ENCODE measurements at places on chromosomes 1 and 21. TPM values are rescaled to one million over a fixed set of nuclear protein-coding genes. Genes with fewer than 3 reads are reported as not detected.

GRCh38 chr1:209742409-209743144 is 13.3 kb upstream of the TRAF3IP3 start:
- no peak for DNase-seq
- H3K27me3 ChIP-seq: no peaks in the 10 kb centered on the region
- H3K4me3 ChIP-seq: no peak overlapping the region
- H3K4me1 ChIP-seq: no peaks in the 10 kb centered on the region

GRCh38 chr1:240786880-240787279 is 174.9 kb upstream of the GREM2 start:
- H3K4me3 ChIP-seq: no peak overlapping the region
- H3K36me3 ChIP-seq: no peaks in the 10 kb centered on the region
- H3K27me3 ChIP-seq: no peaks in the 10 kb centered on the region
- no peak for DNase-seq
- H3K27ac ChIP-seq: no peak overlapping the region
- no peaks in the 10 kb centered on the region for H3K4me1 ChIP-seq

DNA sequence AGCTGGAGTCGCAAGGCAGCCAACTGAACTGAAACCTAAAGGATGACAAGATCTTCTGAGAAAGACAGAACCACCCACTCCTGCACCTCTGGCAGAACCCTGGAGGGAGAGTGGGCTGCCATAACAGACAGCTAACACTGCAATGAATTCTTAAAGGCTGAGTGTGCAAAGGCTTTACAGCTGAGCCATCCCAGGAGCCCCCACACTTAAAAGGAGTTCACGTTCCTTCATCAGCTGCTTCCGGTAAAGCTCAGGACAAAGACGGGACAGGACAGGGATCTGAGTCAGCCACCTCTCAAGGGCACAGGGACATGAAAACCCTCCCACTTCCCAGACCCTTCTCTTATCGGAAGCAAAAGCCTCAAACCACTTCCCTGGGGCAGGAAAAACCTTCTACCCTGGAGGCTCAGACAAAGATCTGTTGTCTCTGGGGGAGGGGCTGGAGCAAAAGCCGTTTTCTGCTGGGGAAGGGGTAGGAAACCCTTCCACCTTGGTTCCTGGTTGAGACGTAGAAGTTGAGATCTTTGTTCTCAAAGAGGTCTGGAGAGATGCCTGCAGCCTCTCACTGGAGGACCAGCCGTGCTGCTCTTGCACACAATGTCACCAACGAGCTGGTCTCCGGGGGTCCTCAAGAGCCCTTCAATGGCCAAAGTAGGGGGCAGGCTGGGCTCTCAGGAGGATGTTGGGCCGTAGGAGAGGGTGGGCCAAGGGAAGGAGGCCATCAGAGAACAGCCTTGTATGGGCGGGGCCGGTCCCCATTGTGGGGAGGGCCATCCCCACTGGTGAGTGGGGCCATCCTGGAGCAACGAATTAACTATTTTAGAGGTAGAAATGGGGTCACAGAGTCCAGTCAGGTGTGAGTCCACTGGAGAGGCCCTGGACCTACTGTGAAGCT is 452.4 kb downstream of the PTPRU start:
- DNase-seq: no peak
- no peaks in the 10 kb centered on the region for H3K36me3 ChIP-seq
- H3K27ac ChIP-seq: no peak overlapping the region
- H3K4me3 ChIP-seq: no peak overlapping the region

Gene PIGM
- total RNA-seq: 6.0 TPM

DNA sequence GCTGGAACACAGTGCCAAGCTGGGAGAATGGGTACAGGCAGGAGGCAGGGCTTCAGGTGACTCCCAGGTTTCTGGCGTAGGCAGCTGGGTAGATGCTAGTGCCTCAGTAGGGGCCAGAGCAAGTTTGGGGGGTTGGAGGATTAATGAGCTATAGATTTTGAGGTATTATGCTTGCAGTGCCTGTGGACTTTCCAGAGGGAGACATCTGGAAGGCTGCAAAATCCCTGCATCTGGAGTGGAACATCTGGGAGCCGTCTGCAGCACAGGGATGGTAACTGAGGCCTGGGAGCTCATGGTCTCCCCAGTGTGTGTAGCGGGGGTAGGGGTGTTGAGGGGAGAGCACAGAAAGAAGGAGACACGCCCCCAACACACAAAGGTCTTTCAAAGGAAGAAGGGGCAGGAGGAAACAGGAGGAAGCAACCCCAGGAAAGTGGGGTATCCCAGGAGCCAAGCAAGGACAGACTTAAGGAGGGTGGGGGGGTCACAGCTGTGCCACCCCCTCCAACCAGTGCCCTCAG is 2.2 kb upstream of the PDZK1IP1 start:
- no peak for DNase-seq
- no peak overlapping the region for H3K4me3 ChIP-seq
- no peaks in the 10 kb centered on the region for H3K27me3 ChIP-seq

DNA sequence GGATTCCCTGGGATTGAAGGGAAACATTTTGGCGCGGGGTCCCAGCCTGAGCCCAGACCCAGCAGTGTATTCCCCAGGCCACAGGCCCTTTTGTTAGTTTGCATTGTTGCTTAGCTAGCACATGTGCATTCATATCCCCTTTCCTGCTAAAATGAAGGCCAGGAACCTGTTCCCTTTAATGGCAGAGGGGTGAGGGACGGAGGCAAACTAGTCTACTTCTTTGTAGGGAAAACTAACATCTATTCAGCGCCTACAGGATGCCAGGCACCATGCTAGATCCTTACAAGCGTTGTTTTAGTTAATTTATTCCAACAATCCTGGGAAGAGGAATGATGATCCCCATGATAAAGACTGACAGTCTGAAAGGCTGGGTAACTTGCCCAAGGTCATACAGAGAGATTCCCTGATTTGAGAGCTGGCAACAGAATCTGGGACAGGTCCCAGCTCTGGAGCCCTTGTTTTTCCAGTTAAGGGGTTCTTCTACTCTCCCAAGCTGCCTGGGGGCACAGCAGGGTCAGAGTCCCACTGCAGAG is 595 bp upstream of the E2F2 start:
- no peaks in the 10 kb centered on the region for H3K27me3 ChIP-seq
- H3K4me1 ChIP-seq: peaks cover 69% of the 10 kb centered on the region
- peak; percentile 12 for DNase-seq
- no peaks in the 10 kb centered on the region for H3K36me3 ChIP-seq
- H3K4me3 ChIP-seq: peak overlapping the region; percentile 26

Gene ATP6V1G3
- not detected for total RNA-seq

- DNase-seq: no peak
- peaks cover 60% of the 10 kb centered on the region for H3K4me1 ChIP-seq
Measured at GRCh38 chr1:40712405-40712944, 21.0 kb downstream of the NFYC start.

- H3K27me3 ChIP-seq: no peaks in the 10 kb centered on the region
- H3K4me3 ChIP-seq: no peak overlapping the region
- no peaks in the 10 kb centered on the region for H3K36me3 ChIP-seq
- no peak overlapping the region for H3K27ac ChIP-seq
- H3K4me1 ChIP-seq: peaks cover 8% of the 10 kb centered on the region
- no peak for DNase-seq
Measured at GRCh38 chr1:40848530-40849189, 13.5 kb downstream of the CITED4 start.

DNA sequence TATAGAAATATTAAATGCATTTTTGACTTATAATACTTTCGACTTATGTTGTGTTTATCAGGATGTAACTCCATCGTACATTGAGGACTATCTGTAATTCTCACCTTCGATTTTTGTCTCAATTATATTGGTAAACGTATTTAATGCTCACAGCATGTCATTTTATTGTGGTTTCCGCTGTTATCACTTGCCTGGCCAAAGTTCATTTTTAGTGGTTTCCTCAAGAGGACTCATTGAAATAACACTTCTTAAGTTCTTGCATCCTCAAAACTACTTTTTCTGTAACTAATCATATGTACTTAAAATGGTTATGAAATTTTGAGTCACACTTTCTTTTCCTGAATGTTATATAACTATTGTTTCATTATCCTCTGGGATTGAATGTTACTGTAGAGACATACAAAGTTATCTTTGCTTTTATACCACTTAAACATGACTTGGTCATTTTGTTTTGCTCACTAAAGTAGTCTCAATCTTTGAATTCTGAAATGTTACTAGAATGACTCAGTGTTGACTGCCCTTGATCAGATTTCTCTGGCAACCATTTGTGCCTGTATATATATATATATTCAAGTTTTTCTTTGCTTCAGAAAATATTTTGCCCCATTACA is 289.6 kb upstream of the PROX1 start:
- H3K4me1 ChIP-seq: no peaks in the 10 kb centered on the region
- no peak for DNase-seq
- H3K27me3 ChIP-seq: no peaks in the 10 kb centered on the region
- no peak overlapping the region for H3K27ac ChIP-seq
- H3K36me3 ChIP-seq: no peaks in the 10 kb centered on the region

DNA sequence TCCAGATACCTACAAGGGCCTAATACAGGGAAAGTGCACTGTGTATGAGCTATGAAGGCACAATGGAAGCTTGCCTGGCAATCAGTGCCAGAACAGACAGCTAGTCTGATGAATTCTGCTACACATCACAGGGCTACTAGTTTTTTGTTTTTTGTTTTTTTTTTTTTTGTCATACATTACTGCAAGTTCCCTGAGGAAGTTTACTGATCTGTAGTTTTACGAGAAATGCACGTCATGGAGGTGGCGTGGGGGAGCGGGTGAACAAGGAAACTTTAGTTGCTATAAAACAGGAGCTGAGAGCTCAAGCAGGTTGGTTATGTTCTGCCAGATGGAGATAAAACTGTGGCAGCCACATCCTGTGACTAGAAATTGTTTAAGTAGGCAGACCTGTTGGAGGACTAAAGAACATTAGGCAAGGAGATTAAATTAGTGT is 17.7 kb downstream of the PTPRC start:
- H3K4me1 ChIP-seq: peaks cover 49% of the 10 kb centered on the region
- H3K4me3 ChIP-seq: no peak overlapping the region
- peaks cover 21% of the 10 kb centered on the region for H3K36me3 ChIP-seq
- DNase-seq: peak; percentile 76

Gene S100A3
- total RNA-seq: not detected

- H3K4me3 ChIP-seq: no peak overlapping the region
- DNase-seq: peak; percentile 19
- H3K36me3 ChIP-seq: no peaks in the 10 kb centered on the region
- H3K27ac ChIP-seq: no peak overlapping the region
- H3K27me3 ChIP-seq: no peaks in the 10 kb centered on the region
- no peaks in the 10 kb centered on the region for H3K4me1 ChIP-seq
Measured at GRCh38 chr1:216562383-216562782, 139.1 kb upstream of the USH2A start.

Gene SH3D21
- total RNA-seq: 2.6 TPM

Gene LCE1C
- not detected for total RNA-seq

Gene CELA2B
- not detected for total RNA-seq

DNA sequence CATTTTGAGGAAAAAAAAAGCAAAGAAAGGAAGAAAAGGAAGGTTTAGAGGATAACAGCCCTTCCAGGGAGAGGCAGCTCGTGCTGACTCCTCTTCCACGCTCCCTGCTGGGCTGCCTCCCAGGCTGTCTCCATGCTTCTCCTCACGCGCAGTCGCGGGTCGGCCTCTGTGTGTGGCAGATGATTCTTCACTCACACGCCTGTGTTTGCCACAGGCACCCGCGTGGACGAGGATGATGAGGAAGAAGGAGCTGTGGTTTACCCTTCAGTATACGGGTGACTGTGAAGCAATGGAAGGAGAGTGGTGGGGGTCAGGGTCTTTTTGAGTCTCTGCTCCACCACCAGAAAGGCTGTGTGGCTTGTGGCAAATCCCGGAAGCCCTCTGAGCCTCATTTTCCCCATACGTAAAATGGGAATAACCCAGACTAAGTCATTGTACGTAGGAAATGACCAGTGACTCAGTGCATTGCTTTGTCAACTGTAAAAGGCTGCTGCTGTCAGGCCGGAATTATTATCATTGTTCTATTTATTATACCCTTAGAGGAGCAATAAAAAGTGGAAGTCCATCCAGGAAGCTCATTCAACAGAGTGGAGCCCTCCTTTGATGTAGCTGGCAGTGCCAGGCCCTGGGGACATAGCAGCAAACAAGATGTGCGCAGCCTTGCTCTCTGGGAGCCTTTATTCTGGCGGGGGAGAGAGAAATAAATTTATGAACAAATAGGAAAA is 11.9 kb upstream of the SH2D2A start:
- DNase-seq: no peak
- no peak overlapping the region for H3K4me3 ChIP-seq
- H3K36me3 ChIP-seq: no peaks in the 10 kb centered on the region
- no peaks in the 10 kb centered on the region for H3K4me1 ChIP-seq
- no peak overlapping the region for H3K27ac ChIP-seq

DNA sequence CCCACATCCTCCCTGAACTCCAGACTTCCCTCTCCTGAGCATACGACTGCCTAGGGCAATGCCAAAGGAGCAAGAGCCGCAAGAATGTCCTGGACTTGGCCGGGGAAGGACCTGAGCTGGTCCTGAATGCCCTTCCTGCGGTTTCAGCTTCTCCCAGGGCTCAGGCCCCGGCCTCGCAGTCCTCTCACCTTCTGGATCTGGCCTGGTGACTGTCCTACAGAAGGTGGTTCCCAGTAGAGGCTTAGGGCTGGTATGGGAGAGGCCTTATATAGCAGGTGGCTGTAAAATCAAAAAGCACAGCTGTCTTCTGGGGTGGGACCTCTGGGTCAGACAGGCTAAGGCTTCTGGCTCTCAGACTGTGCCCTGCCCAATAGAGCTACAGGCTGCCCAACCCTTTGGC is at the start of gene LYPD8:
LYPD8 (minus strand) TSS at position 243 of the 400 bp plus-strand sequence. CDS start 4,678 bp downstream, outside the sequence.
- no peak within 1 kb of the TSS for H3K27ac ChIP-seq
- no peak within 1 kb of the TSS for H3K4me3 ChIP-seq
- no peaks in the 10 kb centered on the region for H3K36me3 ChIP-seq
- no peaks in the 10 kb centered on the region for H3K27me3 ChIP-seq
- no peak for DNase-seq
- no peaks in the 10 kb centered on the region for H3K4me1 ChIP-seq

DNA sequence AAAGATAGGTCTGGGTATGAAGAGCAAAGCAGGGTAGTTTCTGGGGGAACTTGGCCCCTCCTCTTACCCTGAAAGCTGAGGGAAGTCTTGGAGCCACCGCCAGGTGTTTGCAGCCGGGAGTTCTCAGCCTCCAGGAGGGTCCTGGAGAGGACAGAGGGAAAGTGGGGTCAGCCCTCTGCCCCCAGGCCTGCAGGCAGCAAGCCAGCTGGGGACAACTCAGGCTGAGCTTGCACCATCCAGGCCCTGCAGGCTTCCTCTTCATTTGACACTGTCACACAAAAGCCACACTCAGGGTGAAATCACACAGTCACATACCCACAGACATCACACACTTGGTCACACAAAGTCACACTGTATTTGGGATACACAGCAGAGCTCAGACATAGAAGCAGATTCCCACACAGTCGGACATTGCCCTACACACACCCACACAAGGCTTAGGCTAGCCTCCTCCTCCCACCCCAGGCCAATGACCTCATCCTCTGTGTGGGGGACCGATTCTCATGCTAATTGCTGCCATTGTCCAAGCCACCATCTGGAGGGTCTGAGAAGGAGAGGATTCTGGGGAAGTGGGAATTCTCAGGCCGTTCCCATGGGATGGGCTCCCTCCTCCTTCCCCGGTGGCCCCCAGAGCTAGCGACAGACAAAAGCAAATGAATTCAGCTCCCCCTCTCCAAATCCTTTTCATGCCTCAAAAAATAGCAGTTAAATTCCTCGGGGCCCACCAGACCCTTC is 3.7 kb downstream of the NES start:
- H3K27me3 ChIP-seq: no peaks in the 10 kb centered on the region
- no peak overlapping the region for H3K27ac ChIP-seq
- no peak for DNase-seq
- H3K36me3 ChIP-seq: no peaks in the 10 kb centered on the region
- H3K4me1 ChIP-seq: peaks cover 19% of the 10 kb centered on the region

Gene RORC
- total RNA-seq: 0.12 TPM

All from B cell (primary cell).